NCI-H2171 (cell line): ENCODE measurements at places on chromosomes 6 and 20.
A peak's percentile ranks its signal among the peaks of the same experiment; 100 is the strongest.

GRCh38 chr6:52984247-52984646 is 10.8 kb downstream of the GSTA4 start:
- no peak for DNase-seq

- DNase-seq: peak; percentile 83
Measured at GRCh38 chr6:87944541-87944954, 103.1 kb upstream of the SPACA1 start.

DNA sequence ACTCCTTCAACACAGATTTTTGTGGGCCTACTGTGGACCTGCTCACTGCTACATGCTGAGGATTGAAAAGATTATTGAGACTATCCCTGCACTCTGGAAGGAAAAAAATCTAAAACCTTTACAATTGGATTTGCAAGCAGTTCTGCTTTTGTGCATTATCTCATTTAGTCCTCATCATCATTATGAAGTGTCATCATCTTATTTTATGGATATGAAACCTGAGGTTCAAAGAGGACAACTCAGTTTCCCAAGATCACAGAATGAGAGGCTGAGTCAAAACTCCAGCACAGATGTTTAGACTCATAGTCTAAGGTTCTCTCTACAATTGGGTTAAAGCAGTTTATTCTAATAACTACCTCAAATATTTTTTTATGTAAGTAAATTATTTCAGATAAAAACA is 160.2 kb upstream of the MARCKS start:
- no peak for DNase-seq

GRCh38 chr20:36144336-36144735 is 10.2 kb upstream of the EPB41L1 start:
- DNase-seq: no peak

DNA sequence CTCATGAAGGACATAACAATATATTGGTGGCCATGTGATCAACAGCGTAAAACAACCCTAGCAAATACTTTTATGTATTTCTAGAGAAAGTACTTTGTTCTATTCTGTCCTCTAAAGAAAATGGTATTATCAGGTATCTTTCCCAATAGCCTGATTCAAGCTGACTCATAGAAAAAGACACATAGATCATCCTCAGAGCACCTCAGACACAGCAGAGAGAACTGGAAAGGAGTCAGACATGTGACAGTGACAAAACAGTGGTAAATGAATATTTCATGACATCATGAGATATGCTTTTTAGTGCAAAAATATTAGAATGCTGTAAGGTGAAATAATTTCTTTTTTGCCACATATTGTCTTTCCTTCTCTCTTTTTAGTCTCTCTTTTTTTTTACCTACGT is 1355.0 kb upstream of the MAP3K7 start:
- no peak for DNase-seq
